ENCODE measurements at places on chromosomes 16 and 17.

GRCh38 chr16:80948886-80949493 is 57.7 kb downstream of the CMC2 start:
- DNase-seq, result no peak

- no peak for DNase-seq
These were observed 54.2 kb downstream of the SREBF1 start for GRCh38 chr17:17782523-17783115.

- DNase-seq, result no peak
These were observed 4.1 kb downstream of the USH1G start for GRCh38 chr17:74918906-74919305.

- no peak for DNase-seq
These were observed 171.8 kb upstream of the TBX2 start for GRCh38 chr17:61227866-61228265.

DNA sequence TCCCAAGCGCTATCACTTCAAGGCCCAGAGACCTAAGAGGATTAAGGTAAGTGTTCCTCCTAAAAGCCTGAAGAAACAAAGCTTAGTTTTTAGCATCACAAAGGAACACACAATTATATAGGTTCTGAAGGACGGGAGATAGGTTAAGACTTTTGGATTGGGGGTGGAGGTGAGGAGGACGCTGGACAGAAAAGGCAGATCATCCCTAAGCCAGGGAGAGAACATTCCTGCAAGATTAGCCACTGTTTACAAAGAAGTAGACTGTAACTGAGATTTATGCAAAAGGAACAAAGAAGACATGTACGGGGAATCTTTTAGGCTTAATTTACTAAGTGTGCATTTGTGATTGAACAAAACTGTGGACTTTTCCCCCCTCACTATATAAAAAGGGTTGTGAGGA is 184.1 kb upstream of the IRX5 start:
- no peak for DNase-seq

DNA sequence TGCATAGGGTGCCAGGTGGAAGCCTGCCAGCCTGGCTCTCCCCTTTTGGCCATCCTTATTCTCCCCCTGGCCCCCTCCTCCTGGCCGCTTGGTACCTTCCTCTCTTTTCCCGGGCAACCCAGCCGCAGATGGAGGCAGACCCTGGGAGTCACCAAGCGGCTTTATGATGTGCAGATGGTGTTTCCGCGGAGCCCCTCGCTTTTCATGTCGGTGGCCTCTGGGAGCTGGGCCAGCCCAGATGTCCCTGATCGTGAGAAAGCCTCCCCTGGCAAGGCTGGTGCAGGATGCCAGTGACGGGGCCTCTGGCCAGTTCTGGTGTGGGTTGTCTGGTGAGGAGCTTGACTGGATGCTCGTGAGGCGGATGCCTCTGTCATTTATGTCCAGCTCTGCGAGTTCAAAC is 18.0 kb upstream of the BRD7 start:
- no peak for DNase-seq

GRCh38 chr16:79776243-79776847 is 175.8 kb upstream of the MAF start:
- DNase-seq, result no peak

DNA sequence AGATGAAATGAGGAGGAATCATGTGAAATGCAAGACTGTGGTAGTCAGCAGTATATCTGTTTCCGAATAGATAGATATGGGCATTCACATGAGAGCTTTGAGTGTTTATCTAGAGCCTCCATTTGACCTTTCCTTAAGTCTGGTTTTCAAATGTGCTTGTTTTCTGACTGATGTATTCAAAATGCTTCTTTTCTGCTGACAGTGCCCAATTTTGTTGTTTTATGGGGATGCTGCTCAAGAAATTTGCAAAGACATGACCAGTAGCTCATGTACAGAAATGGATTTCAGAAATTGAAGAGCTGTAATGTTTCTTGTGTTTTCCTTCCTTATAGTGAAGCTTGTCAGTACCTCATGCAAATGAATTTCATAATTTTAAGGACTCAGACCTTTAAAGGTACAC is 903.4 kb upstream of the CDH8 start:
- DNase-seq, result no peak

GRCh38 chr16:2155977-2156848 is 631 bp downstream of the TRAF7 start:
- DNase-seq, result no peak

GRCh38 chr17:70076189-70076588 is 1.2 kb downstream of the KCNJ16 start:
- no peak for DNase-seq

DNA sequence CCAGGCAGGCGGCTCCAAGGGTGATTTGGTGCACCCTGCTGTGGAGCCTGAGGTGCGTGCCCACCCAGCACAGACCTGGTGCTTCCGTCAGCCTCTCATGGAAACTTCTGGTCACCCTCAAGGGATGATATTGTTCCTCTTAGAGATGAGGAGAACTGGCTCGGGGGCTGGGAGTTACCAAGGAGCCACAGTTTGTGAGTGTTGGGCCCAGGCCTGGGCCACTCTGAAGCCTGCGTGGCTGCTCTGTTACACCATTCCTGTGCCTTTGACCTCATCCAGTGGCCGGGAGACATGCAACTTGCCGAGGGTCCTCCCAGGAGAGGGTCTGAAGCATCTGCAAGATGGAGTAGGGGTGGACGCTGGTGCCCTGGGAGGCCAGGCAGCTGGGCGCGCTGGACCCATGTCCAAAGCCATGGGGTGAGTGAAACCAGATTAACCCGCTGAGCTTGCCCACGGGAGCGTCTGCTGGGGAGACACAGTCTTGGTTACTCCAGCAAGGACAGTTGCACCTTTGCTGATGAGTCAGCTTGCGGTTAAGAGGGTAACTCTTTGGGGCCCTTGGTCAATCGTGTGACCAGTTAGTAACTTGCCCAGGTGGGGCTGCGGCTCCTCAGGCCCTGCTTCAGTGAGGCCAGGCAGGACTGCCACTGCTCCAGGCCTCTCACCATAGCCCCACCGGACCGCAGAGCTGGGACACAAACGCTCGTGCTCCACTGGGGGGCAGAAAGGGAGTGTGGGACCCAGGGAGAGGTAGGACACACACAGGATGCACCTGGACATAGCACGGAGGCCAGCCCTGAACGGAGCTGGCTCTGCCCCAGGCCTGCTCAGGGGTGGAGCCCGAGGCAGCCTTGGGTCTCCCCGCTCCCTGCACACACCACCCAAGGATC is 7.5 kb downstream of the C16orf90 start:
- no peak for DNase-seq

DNA sequence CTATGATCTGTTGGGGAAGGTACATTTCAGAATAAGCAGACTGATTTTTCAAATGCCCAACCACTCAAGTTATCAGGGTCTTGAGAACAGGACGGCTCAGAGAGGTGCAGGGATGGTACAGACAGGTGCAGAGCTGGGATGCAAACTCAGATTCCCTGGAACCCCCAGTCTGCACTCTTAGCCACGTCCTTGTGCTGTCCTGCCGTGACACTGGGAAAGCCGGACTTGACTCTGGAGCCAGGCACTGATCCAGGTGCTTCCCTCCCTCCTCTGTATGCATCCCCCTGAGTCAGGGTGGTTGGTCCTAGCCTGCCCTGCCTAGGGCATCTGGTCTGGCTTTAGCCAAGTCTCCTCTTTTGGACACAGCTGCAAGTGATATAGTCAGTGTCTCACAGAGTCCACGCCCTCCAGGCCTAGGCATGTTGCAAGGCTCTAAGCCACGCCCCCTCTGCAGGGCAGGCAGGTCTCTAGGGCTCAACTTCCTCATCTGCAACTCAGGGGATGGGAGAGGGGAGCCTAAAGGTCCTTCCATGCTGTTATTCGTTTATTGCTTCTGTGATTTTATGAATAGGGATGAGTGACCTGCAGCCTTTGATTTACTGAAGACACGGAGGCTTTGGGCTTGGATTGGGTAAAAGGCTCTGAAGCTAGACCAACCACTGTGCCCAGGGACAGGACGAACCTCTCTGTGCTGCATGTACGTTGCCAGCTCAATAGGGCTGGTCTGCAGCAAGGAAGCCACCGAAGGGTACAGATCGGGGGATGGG is 97.3 kb downstream of the SDK2 start:
- no peak for DNase-seq

- no peak for DNase-seq
These were observed 65.9 kb downstream of the PCTP start for GRCh38 chr17:55816532-55817396.

DNA sequence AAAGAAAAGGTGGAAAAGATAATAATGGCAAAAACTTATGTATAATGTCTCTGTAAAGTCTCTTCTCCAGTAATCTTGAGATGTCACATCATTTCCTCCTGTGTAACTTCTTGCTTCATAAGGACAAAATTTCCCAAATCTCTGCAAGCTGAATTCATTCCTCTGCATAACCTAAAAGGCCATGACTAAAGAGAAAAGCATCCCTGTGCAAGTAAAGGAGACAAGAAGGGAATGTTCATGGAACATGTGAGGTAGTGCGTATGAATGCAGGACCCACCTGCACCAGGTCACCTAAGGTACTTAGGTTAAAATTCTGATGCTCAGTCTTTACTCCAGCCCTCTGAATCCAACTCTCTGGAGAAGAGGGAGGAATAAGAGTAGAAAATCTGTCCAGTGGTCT is 46.9 kb upstream of the NLK start:
- DNase-seq, result no peak

DNA sequence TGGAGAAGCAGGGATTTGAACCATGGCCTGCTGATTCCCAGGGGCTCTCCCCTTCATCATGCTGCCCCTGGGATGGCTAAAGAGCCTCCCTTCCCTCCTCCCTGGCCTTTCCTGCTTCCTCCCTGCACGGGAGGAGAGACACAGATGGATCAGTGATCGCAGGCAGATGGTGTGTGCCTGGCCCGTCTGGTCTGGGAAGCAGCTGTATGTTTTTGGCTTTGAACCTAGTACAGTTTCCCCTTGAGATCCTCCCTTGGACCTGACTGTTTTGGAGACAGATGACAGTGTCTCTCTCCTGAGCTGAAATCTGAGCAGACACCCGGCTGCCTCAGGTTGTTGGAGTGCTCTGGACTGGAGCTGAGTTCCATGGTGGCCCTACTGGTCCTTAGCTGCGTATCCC is 29.0 kb upstream of the ATP2C2 start:
- DNase-seq, result no peak

GRCh38 chr16:30588651-30589050 is 3.2 kb upstream of the ZNF785 start:
- DNase-seq, result no peak

- DNase-seq, result no peak
These were observed 4.4 kb upstream of the HEATR3 start for GRCh38 chr16:50061326-50061725.

- no peak for DNase-seq
These were observed 57.4 kb upstream of the TEKT3 start for GRCh38 chr17:15398736-15399331.

GRCh38 chr16:31451681-31452351 is 7.5 kb upstream of the ARMC5 start:
- no peak for DNase-seq

- DNase-seq, result no peak
These were observed 4.1 kb upstream of the RILP start for GRCh38 chr17:1653735-1654134.

- DNase-seq, result no peak
These were observed 21.9 kb downstream of the CNGB1 start for GRCh38 chr16:57949013-57949412.

DNA sequence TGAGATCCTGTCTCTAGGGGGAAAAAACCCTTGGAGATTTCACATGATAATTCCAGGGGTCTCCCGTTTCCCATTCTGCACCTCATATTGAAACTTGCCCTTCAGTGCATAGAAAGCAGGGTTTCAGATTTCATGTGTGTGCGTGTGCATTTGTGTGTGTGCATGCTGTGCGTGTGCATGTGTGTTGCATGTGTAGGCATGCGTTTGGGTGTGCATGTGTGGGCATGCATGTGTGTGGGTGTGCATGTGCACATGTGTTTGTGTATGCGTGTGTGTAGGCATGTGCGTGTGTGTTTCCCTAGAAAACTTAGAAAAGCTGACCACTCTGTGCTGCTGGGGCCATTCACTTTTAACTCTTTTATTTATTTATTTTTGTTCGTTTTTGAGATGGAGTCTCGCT is 40.0 kb downstream of the IL21R start:
- no peak for DNase-seq

DNA sequence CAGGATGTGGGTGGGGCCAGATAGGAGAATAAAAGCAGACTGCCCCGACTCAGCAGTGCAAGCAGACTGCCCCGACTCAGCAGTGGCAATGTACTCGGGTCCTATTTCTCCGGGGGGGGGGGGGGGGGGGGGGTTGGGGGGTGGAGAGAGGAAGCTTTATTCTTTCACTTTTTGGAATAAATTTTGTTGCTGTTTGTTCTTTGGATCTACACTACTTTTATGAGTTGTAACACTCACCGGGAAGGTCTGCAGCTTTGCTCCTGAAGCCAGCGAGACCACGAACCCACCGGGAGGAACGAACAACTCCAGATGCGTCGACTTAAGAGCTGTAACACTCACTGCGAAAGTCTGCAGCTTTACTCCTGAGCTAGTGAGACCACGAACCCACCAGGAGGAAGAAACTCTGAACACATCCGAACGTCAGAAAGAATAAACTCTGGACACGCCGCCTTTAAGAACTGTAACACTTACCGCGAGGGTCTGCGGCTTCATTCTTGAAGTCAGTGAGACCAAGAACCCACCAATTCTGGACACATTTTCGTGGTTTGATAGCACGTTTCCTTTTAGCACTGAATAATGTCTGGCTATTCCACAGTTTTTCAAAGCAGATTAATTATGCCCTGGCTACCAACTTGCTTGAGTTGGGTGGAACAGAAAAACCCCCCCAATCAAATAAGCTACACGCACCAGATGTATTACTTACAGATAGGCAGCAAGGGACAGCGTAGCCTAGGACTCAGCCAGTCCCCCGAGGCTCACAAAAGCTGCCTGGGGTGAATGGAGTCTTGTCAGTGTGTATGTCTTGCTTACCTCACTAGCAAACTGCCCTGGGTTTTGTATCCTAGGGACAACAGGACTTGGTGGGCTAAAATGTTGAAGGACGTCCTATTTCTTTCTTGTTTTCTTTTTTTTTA is 11.9 kb downstream of the FZD2 start:
- no peak for DNase-seq

DNA sequence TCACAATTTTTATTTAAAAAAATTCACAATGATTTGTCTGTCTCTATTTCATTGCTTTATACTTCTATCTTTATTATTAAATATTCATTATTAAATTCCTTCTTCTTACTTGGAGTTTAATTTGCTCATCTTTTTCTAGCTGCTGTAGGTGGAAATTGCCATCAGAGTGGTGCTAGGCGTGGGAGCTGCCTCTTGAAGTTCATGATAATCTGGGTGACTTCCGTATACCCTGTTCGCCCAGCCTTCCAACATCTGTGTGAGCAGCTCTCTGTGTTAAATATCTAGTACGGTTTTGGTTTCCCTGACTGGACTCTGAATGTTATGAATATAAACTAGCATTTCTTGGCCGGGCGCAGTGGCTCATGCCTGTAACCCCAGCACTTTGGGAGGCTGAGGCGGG is 84.0 kb upstream of the RPH3AL start:
- no peak for DNase-seq
